ENCODE measurements at places on chromosomes 4 and X.

DNA sequence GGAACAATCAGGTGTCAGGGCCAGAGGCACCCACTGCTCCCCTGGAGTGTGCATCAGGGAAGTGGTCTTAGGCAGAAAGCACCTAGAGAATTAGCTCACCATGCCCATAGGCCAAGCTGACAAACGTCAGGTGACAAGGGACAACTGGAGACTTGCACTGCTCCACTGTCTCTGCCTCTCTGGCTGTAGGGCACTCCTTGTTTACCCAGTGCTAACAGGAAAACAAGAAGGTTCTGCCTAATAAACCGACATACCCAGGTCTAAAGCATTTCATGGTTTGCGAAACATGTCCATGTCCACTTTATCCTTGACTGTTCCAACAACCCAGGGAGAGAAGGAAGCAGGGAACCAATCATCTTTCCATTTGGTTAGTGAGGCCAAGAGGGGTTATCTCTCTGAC lies 92.5 kb upstream of the MAMLD1 start:
- no peak for DNase-seq

- DNase-seq: no peak
Observed at GRCh38 chr4:93084599-93085305, 743.8 kb upstream of the ATOH1 start.

DNA sequence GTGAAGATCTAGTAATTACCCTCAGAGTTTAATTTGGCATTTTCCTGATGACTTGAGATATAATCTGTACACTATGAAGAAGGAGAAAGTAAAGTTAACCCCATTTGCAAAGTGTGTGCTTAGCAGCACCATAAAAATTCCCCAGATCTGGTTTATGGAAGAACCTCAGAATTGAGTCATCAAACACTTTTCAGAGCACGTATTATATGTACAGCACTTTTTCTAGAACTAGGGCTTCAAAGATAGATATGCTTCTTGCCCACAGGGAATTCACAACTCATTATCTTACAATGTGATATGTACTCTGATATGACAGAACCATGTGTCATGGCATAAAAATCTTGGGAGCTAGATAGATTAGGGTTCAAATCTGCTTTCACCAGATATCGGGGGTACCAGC lies 150.9 kb downstream of the SLC10A7 start:
- DNase-seq: no peak

DNA sequence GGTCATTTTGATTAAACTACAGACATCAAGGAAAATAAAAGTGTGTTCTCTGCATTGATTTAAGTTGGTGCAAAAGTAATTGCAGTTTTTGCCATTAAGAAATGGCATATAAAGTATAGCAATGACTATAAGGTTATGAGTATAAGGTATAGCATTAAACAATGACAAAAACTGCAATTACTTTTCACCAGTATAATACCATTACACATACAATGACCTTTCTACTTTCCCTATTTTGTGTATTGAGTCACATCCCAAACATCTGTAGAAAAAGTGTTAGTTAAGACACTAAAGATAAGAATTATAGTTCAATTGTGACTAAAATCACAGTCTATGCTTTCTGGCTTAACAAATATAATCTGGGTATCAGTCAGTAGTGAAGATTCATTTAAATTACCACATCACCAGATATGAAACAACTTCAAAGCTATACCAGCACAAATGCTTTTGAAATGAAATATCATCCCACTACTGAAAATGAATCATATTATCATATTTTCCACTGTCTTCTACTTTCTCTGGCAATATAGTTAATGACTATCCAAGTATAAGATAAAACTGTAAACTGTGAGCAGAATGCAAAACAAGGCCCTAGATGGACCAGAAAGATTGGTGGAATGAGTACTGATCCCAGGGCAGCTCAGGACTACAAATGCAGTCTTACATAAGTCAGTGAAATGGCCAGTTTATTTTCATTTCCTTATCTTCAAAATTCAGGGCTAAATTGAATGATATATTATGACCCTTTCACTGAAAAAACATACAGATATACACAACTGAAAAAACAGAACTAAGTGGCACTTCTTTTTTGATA lies 241.1 kb downstream of the ANTXR2 start:
- DNase-seq: no peak

GRCh38 chr4:130359542-130359941 lies 1263.6 kb downstream of the C4orf33 start:
- DNase-seq: peak; percentile 32

DNA sequence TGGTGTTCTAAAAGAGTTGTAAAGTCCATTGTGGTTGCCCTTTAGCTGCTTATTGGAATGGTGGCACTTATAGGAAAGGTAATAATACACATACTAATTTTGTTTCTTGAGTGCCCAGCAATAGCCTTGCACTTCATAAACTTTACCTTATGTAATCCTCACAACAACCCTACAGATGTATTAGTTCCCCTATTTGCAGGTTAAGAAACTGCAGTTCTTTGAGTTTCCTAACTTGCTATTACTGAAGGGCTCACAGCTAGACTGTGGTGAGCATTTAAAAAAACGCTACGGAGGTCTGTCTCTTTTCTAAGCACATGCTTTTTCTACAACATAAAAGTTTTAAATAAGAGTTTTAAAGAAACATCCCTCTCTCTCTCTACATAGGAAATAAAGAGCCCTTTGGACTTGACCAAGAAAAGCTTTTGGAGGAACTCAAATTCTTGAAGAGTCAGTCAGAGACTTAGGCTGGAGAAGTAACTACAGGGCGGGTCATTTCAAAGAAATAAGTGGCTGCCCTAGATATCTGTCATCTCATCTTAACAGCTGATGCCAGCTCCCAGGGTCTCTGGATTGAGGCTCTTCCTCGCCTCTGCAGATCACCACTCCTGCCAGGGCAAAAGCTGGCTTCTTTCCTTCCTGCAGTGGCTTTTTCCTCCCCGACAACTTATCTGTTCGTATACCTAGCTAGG lies 42.0 kb upstream of the FBXW7 start:
- no peak for DNase-seq

GRCh38 chr4:16858275-16858752 lies 40.1 kb downstream of the LDB2 start:
- DNase-seq: no peak

DNA sequence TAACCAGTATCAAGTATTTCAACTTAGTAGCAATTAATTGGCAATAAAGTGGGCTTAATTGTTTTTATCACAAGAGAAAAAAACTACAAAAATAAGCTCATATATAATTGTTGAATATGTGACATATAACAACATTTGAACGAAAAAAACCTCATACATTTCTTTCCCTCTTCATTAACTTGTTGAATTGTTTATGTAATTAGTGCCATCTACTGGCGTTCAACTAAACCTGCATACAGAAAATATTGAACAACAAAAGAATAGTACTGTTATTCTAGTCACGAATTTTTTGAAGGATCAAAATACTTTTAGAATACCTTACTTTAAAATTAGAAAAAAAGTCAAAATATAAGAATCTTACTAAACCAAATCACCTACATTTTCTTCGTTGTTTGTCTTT lies 586.5 kb upstream of the FTHL17 start:
- peak; percentile 35 for DNase-seq

DNA sequence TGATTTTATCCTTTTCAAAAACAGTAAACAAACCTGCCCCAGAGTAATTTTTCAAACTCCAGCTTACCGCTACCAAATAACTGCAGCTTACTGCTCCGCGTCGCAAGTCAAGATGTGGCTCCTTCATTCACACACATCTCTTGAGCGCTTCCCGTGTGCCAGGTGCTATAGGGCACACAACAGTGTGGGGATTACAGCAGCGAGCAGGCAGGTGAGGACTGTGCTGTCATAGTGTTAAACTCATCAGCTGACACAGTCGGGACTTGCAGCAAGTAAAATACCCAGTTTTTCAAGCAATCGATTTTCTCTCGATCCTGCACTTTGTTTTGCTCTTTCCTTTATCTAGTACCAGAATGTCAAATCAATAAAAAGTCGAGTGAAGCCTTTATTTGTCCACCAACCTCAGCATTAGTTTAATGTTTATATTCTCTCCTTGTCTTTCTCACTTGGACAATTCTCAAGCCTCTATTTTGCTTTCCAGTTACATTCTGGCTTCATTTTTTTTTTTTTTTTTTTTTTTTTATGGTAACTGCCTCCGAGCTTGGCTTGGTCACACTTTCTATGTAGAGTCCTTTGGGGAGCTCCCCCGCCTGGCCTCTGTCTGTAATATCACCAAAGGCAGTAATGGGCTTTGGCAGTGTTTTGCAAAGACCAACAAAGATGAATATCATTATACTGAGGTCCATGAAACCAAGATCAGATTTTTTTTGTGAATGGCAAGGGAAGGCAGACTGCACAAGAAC lies 8.3 kb upstream of the ASB5 start:
- DNase-seq: peak; percentile 44

DNA sequence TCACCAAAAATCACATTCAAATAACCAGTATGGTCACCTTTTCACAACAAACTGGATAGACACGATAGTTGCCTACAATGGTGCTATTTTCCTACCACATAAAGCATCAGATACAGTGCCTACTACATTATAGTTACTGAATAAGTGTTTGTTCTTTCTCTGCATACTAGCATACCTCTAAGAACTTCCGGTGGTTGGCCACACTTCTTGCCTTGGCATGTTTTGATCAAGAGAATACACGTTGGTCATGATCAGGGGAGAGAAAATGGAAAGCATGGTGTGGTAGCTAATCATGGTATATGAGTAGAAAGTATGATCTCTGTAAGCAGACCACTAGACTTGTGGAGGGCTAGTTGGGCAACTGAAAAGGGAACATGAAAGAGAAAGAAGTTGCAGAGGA lies 322.8 kb upstream of the DIAPH2 start:
- no peak for DNase-seq

DNA sequence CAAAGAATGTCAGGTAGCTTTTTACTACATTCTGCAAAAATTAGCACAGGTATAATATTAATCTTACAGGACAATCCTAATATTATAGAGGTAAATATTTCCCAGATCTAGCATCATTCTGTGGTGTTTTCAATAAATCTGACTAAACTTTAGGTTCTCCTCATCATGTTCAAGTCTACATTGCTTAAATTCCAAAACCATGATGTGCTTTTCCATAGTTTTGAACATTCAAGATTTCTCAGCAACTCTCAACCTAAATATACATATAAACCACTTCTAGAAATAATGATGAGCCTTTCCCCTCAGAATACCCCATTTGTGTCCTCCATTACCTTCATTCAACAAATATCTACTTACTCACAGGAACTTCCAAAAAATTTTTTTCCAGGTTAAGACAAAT lies 23.1 kb downstream of the EIF4E start:
- no peak for DNase-seq

DNA sequence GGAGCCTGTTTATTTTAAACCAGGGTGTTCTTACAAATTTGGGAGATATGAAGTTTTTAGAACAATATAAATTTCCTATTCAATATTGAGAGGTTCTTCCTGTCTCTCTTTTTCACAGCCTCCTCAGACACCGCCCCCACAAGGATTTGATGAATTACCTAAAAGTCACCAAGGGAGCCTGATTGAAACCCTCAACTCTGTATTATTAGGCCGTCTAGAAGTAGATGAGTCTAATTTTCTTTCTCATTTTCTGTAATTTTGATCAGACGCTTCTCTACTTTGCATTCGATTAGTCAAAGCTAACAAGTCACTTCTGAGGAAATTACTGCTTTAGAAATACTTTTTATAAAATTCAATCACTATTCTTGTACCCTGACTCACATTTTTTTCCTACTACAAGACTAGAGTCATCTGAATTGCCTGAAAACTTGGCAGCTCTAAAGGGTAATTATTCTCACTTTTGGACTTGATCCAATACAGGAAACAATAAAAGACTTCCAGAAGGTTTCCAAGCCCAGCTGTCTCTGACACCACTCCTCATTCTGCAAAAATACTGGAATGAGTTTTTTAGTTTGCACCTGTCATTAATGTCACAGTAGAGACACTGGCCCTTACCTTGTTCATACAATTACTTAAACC lies 111.2 kb downstream of the ELOVL6 start:
- DNase-seq: peak; percentile 28

DNA sequence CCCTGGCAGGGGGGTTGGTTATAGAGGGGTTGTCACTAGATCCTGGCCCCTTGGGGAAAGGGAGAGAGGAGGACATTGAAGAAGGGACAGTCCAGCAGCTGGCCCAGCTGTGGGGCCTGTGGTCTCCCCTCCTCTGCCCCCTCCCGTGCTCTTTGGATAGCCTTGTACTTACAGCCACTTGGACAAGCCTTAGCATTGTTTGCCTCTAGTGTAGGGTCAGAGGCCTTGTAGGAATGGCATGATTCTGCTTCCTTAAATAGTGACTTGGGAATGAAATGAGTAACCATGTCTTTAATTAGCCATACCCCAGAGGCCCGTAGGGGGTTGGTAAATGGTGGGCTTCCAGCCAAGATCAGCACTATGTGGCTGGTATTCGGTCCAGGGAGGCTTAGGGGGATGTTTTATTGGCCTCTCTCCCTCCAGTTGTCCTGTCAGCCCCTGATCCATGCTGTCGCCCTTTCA lies 230.6 kb downstream of the PTTG2 start:
- no peak for DNase-seq

DNA sequence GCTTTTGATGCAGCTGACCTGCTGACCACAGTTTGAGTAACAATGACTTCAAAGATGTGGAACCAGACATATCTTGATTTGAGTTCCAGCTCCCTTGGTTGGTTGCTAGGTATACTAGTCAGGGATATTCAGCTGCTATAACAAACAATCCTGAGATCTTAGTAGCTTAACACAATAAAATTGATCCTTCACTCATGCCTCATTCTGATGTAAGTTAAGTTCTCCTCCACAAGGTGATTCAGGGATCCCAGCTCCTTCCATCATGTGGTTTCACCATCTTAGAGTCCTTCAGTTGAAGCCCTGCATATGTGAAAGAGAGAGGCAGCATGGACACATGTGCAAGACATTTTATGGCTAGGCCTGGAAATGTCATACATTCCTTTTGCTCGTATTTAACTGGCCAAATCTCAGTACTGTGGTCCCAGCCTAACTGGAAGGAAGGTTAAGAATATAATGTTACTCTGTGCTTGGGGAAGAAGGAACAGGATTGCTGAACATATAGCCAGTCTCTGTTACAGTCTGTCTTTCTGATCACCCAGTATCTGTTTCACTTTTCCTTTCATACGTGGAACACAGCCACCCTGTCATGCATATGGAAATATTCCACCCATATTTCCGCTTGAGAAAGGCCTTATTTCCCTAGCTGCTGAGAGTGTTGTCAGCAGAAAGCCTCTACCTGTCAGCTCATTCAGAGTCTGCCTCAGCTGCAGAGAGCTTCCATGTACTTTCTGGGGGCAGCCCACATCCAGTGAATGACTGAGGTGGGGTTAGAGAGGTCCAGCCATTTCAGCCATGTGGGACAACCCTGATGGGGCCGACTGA lies 7.1 kb downstream of the SMIM9 start:
- no peak for DNase-seq

All from KBM-7 (cell line).